Suprapubic skin (tissue), 4 donors: ENCODE measurements at places on chromosomes 3 and 15.

DNA sequence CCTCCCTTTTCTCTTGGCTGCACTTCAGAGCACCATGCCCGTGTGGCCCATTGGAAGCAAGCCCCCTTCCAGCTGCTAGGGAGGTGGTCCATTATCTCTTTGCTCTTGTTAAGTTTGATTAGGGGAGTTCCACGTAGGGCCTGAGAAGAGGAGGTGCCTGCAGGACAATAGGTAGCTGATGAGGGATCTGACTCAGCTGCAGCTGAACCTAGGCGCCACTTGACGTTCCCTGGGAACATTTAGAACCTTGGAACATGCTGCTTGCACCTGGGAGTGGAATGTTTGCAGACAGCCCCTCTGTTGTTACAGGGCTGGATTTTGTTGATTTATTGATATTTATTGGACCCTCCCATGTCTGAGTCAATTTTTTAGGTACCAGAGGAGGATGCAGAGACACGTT is 4.7 kb downstream of the SMAD3 start:
- no peaks in the 10 kb centered on the region for H3K27me3 ChIP-seq
- H3K27ac ChIP-seq: no peak overlapping the region
- no peak for DNase-seq
- no peak overlapping the region for H3K4me3 ChIP-seq

- no peaks in the 10 kb centered on the region for H3K36me3 ChIP-seq
- no peak overlapping the region for H3K27ac ChIP-seq
- DNase-seq: peak; percentile 88
- H3K27me3 ChIP-seq: no peaks in the 10 kb centered on the region
These were observed 95.7 kb downstream of the CPN2 start for GRCh38 chr3:194255252-194256039.

DNA sequence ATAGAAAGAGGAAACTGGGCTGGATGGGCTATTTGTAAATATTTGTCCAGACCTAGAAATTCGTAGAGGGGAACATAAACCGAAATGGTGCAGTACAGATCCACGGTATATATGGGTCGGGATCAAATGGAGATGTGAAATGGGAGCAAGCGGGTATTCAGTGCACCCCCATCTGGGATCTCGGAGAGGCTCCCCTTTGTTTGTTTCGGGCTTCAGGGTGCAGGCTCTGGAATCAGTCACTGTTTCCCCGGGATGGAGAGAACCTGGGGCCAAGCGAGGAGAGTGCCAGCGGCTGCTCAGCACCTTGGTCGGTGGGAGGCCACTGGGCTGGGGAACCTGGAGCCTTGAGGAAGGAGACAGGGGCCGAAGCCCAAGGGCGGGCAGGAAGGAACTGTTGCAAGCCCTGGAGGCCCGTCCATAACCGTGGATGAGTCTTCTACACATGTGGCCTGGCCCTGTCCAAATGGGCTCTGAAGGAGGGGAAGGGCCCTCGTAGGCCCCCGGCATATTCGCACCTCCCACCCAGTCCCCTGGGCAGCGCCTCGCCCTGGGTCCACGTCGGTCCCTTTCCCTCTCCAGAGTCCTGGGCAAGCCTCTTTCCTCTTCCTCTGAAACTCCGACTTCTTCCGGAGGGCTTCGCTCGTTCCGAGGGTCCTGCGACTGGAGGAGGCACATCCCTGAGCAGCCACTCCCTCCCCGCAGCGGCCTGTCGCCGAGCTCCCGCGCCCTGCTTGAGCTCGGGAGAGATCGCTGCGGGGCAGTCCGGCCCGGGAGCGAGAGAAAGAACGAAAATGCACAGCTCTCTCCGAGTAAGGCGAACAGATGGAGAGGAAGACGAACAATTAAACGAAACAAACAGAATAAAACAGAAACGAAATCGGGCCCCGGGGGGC is 3.0 kb downstream of the ISL2 start:
- peaks cover 82% of the 10 kb centered on the region for H3K4me1 ChIP-seq
- no peak for DNase-seq
- H3K27me3 ChIP-seq: peaks cover 100% of the 10 kb centered on the region
- H3K4me3 ChIP-seq: peak overlapping the region; percentile 46

- H3K27me3 ChIP-seq: no peaks in the 10 kb centered on the region
- H3K36me3 ChIP-seq: no peaks in the 10 kb centered on the region
- no peak overlapping the region for H3K27ac ChIP-seq
- no peak for DNase-seq
These were observed 114.7 kb downstream of the GADL1 start for GRCh38 chr3:30779686-30780287.

DNA sequence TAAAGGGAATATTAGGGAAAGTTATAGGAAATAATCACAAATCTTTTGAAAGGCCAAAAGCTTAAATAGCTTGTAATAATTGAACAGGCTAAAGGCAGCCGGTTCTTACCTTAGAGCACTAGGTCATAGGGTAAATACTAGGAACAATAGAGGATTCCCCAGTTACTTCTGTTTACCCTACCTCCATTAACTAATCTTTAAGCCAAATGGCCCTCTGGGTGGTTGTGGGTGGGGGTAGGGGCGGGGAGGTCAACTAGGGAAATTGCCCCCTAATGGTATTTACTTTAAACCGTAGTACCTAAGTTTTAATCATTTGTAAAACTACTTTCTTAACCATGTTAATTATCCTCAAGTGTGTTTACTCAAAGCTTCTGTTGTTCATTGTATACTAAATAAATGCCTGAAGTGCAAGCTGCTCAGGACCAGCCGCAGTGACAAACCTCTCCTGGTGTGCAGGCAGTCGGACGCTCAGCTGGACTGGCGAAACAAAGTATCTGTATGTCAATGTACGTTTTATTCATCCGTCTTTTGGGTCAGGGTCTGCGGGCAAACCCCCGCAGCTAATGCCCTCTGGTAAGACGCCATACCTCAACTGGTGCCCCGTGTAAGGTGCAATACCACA is 18.9 kb downstream of the MAGEL2 start:
- H3K27me3 ChIP-seq: peaks cover 8% of the 10 kb centered on the region
- no peak overlapping the region for H3K4me3 ChIP-seq
- H3K27ac ChIP-seq: no peak overlapping the region
- H3K36me3 ChIP-seq: no peaks in the 10 kb centered on the region
- no peaks in the 10 kb centered on the region for H3K4me1 ChIP-seq

DNA sequence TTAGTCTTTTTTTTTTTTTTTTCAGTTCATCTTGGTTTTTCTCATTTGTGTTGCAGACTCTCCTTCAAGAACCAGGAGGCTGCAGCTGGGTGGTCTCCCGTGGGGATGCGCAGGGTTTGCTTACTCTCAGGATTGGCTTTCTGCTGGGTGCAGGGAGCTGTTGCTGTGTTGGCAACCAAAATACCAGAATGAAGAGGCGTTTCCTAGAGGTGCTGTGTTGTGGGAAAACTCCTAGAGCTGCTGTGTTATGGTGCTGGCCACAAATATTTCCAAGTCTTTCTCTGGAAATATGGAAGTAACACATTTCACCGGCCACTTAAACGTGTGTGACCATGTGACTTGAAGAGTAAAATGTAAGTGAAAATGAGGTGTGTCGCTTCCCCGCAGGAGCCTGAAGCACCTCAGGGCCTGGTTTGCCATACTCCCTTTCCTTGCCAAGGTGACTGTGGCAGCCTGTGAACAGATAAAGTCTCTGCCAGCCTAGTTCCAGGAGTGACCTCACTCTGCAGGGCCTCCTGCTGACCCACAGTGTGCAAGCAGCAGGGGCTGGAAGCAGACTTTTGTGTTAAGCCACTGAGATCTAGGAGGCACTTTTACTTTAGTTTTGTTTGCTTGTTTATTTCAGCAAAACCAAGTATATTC is 258.9 kb downstream of the ADAMTS17 start:
- H3K4me3 ChIP-seq: no peak overlapping the region
- DNase-seq: no peak
- H3K27ac ChIP-seq: no peak overlapping the region
- H3K4me1 ChIP-seq: no peaks in the 10 kb centered on the region

DNA sequence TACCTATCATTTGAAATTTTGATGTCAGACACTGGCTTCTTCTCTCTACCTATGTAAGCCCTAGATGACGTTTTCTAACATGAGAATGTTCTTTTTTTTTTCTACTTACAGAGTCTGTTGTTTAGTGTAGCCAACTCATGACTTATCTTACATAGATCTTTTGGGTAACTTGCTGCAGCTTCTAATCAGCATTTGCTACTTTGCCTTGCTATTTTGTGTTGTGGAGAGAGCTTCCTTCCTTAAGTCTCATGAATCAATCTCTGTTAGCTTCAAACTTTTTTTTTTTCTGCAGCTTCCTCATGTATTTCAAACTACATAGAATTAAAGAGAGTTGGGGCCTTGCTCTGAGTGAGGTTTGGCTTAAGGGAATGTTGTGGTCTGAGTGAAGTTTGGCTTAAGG is 568.7 kb upstream of the BCHE start:
- H3K4me3 ChIP-seq: no peak overlapping the region
- H3K27me3 ChIP-seq: no peaks in the 10 kb centered on the region
- H3K36me3 ChIP-seq: no peaks in the 10 kb centered on the region
- no peak for DNase-seq

GRCh38 chr3:106130384-106131198 is 261.8 kb upstream of the CBLB start:
- H3K36me3 ChIP-seq: no peaks in the 10 kb centered on the region
- no peaks in the 10 kb centered on the region for H3K27me3 ChIP-seq
- no peak overlapping the region for H3K4me3 ChIP-seq
- DNase-seq: no peak
- H3K4me1 ChIP-seq: peaks cover 9% of the 10 kb centered on the region

DNA sequence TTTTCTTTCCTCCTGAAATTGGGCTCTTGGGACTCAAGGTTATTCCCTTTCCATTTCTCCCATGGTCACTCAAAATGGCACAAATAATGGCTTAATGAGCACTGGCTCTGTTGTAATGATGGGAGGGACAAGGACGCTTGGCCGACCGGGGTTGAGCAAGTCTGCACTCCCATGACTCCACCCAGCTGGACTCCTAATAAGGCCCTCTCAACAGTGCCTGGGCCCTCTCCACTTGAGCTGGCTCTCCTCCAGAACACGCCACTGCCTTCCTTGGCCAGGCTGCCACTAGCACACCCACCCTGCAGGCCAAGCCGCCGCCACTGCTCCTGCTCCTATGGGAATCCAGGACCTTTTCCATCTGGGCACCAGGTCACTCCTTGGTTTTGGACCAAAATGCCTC is 42.3 kb downstream of the ADCY5 start:
- H3K27ac ChIP-seq: no peak overlapping the region
- no peaks in the 10 kb centered on the region for H3K36me3 ChIP-seq
- DNase-seq: no peak

- no peaks in the 10 kb centered on the region for H3K4me1 ChIP-seq
- H3K4me3 ChIP-seq: peak overlapping the region; percentile 12
- H3K36me3 ChIP-seq: no peaks in the 10 kb centered on the region
- no peak for DNase-seq
- no peaks in the 10 kb centered on the region for H3K27me3 ChIP-seq
These were observed 254.2 kb downstream of the GAP43 start for GRCh38 chr3:115877615-115877899.

- no peaks in the 10 kb centered on the region for H3K27me3 ChIP-seq
- no peak for DNase-seq
- no peaks in the 10 kb centered on the region for H3K36me3 ChIP-seq
- no peak overlapping the region for H3K27ac ChIP-seq
- H3K4me1 ChIP-seq: no peaks in the 10 kb centered on the region
- H3K4me3 ChIP-seq: no peak overlapping the region
These were observed 1186.5 kb downstream of the SI start for GRCh38 chr3:163891771-163892170.

DNA sequence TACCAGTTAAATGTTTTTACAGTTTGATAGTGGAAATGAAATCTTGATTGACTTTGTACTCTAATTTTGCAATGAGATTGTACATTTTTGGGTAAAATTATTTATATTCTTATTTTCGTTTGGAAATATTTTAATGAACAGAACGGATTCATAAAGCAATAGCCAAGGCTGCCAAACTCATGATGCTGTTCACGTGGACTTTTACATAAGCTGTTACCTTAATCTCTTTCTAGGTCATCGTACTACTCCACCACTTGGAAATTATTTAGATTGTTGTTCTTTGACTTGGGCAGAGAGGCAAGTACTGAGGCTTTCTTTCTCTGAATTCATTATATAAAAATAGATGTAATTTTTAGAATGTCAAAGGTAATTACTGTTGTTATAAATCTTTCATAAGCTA is 16.2 kb downstream of the SYNPR start:
- no peak for DNase-seq
- no peaks in the 10 kb centered on the region for H3K27me3 ChIP-seq
- H3K4me1 ChIP-seq: no peaks in the 10 kb centered on the region
- H3K4me3 ChIP-seq: no peak overlapping the region
- H3K27ac ChIP-seq: no peak overlapping the region

- no peaks in the 10 kb centered on the region for H3K36me3 ChIP-seq
- H3K27me3 ChIP-seq: no peaks in the 10 kb centered on the region
- H3K4me1 ChIP-seq: peaks cover 27% of the 10 kb centered on the region
These were observed 387.8 kb upstream of the THBS1 start for GRCh38 chr15:39192979-39193560.

DNA sequence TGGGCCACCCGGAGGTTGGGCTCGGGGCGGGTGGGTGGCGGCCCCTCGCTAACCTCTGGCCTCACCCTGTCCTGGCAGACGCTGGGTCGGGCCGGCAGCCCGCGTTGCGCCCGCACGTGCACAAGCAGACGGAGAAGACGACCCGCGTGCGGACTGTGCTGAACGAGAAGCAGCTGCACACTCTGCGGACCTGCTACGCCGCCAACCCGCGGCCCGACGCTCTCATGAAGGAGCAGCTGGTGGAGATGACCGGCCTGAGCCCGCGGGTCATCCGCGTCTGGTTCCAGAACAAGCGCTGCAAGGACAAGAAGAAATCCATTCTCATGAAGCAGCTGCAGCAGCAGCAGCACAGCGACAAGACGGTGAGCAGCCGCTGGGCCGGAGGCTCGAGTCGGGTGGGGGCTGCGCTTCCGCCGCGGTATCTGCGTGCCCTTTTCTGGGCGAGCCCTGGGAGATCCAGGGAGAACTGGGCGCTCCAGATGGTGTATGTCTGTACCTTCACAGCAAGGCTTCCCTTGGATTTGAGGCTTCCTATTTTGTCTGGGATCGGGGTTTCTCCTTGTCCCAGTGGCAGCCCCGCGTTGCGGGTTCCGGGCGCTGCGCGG is 3.7 kb downstream of the ISL2 start:
- peaks cover 100% of the 10 kb centered on the region for H3K27me3 ChIP-seq
- H3K27ac ChIP-seq: no peak overlapping the region
- H3K36me3 ChIP-seq: no peaks in the 10 kb centered on the region
- no peak for DNase-seq
- peak overlapping the region; percentile 46 for H3K4me3 ChIP-seq

GRCh38 chr15:38814891-38815290 is 250.3 kb upstream of the RASGRP1 start:
- no peak overlapping the region for H3K4me3 ChIP-seq
- no peaks in the 10 kb centered on the region for H3K36me3 ChIP-seq
- no peak for DNase-seq
- no peaks in the 10 kb centered on the region for H3K27me3 ChIP-seq
- H3K4me1 ChIP-seq: peaks cover 7% of the 10 kb centered on the region

- peaks cover 16% of the 10 kb centered on the region for H3K4me1 ChIP-seq
- H3K4me3 ChIP-seq: no peak overlapping the region
- H3K27ac ChIP-seq: no peak overlapping the region
- no peaks in the 10 kb centered on the region for H3K36me3 ChIP-seq
- no peaks in the 10 kb centered on the region for H3K27me3 ChIP-seq
- DNase-seq: no peak
These were observed 57.8 kb downstream of the EPHB3 start for GRCh38 chr3:184619369-184619768.
